Posterior cingulate gyrus (tissue), 11 donors: ENCODE measurements at places on chromosomes 1 and 21.

GRCh38 chr1:2405588-2406295 is 6.6 kb downstream of the PEX10 start:
- DNase-seq, result no peak

- DNase-seq, result no peak
These were observed 24.6 kb upstream of the CGN start for GRCh38 chr1:151486557-151486956.

DNA sequence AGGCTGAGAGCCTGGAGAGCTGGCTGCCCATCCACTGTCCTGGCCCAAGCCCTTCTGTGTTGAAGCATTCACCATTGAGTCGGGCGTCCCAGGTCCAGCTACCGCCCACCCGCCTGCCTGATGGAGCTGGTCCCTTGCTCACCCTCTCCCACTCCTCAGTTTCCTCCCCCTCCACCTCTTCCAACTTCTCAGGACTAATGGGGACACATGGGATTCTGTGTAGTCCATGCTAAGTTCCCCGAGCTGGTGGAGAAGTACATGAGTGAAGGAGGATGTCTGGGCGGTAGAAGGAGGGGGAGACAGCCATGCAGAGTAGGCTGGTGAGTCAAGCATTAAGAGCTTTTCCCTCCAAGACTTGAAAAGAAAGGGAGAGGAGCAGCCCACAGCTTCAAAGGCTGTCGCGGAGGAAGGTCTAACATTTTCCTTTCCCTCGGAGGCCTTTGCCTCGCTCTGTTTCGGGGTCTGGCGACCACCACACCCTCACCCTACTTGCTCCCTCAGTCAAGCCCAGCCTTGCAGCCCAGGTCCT is 561 bp downstream of the SLC26A9 start:
- no peak for DNase-seq

DNA sequence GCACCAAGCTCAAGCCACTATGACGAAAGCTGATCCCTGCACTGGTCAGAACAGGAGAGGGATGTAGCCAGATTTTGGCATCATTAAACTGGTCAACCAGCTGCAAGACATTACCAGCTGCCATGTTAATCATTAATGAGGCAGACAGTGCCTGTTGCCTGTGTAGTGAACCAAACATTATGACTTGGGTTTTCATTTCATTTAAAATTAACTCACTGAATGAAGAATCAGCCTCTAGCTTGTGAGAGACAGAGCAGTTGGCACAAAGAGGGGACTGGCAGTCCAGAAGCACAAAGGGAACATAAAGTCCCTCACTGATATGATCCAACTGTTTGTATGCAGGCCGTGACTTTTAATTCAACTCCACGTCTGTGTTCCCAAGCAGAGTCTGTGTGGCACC is 318.9 kb downstream of the SEC16B start:
- no peak for DNase-seq

- no peak for DNase-seq
These were observed 31.9 kb downstream of the ITSN1 start for GRCh38 chr21:33674226-33674625.

DNA sequence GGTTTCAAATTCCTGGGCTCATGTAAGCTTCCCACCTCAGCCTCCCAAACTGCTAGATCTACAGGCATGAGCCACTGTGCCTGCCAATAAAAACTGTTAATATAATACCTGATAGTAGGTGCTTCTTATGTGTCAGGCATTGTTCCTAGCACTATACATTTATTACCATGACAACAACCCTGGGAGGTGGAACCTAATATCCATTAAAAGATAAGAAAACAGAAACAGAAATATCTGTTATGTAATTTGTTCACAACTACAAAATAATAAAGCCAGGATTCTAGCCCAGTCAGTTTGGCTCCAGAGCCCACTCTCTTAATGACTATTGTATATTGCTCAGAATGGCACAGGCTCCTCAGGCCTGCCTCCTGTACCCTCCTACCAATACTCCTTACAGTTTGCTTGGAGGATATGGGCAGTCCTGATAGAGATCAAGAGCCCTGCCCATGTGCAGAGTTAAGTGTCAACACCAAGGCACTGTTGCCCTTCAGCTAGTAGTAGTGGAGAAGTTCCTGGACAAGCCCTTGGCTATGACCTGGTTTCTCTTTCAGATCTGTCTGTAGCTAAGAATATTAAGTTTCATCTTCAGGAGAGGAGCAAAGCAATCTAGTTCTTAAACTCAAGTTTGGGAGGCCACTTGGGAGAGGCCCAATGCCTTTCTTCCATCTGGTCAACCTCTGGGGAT is 22.4 kb downstream of the RPL5 start:
- no peak for DNase-seq

DNA sequence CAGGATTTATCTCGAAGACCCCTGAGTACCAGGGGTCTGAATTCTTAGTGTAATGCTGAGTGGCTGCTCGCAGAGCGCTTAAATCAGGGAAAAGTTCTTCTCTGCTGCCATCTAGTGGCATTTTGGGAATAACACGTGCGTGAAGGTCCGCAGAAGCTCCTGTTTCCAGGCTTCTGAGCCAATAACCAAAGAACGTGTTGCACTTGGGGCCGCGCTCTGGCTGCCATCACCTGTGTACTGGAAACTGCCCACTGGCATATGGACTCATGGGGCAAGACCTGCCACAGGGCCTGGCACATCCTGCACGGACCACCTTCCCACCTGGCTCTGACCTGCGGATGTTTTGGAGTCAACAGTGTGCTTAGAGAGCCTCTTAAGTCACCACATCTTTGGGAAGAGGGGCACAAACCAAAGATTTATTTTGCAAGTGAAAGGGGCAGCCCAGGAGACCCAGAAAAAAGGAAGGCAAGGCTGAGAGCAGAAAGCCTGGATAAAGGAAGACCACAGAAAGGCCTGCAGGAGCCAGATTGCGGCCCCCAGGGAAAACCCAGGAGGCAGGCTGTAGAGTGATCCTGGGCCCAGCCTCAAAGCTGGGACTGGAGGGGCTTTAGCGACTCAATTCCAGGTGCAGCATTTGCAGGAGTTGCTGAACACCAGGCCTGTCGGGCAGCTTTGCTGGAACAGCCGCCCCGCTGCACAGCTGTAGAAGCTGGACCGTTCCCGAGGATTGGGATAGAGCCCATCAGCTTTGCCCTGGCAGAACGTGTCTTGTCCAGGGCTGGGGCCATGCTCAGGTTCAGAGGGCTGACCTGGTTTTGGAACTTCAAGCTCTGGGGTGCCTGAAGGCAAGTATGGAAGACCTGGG is 13.0 kb downstream of the CHIT1 start:
- DNase-seq, result peak; percentile 90

DNA sequence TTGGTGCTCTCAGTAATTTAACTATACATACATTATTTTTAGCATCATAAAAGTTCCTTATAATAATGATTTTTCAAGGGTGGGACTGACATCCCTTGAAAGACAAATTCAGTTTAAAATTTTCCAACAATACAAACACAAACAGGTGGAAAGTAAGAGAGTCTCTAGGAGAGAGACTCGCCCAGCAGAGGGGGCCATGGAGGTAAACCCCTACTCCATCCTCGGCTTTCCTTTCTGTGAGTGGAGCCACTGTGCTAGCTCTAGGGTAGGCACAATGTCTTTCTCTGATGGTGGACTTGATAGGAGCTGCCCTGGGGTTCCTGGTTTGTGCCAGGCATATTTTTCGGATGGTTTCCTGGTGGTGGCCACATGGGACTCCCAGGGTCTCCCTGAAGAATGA is 8.3 kb downstream of the CSMD2 start:
- DNase-seq, result no peak

DNA sequence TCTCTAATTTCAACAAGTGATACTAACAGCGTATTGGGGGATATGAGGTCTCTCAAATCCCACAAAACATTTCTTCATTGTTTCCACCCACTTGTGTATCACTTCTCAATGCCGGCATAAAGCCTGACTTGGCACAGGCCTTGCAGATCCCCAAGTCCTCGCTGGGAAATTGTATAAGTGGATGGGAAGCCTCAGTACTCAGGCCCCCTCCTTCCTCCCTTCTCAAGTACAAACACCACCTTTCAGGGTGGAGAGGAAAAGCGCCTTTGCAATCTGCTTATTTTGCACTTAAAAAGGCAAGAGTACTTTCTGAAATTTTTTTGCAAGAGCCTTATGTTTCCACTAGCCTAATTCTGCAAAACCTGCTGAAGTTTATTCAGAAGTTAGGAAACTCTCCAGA is 25.8 kb upstream of the KLHDC8A start:
- peak; percentile 83 for DNase-seq

DNA sequence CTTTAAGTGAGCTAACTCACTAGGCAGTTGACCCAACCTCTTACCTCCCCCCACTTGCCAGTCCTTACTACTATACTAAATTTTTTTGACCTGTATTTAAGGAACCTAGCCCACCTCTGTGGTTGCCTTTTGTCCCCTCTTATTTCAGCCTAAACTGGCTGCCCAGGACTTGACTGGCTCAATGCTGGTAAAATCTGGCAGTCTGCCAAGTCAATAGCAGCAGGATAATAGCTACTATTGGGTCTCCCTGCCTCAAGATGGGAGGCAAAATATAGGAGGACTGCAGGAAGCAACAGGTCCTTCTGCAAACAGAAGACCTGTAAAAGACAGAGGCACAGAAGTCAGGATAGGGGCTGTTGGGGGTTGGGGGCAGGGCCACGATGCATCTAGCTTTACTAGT is 144.2 kb upstream of the POGK start:
- DNase-seq, result no peak

DNA sequence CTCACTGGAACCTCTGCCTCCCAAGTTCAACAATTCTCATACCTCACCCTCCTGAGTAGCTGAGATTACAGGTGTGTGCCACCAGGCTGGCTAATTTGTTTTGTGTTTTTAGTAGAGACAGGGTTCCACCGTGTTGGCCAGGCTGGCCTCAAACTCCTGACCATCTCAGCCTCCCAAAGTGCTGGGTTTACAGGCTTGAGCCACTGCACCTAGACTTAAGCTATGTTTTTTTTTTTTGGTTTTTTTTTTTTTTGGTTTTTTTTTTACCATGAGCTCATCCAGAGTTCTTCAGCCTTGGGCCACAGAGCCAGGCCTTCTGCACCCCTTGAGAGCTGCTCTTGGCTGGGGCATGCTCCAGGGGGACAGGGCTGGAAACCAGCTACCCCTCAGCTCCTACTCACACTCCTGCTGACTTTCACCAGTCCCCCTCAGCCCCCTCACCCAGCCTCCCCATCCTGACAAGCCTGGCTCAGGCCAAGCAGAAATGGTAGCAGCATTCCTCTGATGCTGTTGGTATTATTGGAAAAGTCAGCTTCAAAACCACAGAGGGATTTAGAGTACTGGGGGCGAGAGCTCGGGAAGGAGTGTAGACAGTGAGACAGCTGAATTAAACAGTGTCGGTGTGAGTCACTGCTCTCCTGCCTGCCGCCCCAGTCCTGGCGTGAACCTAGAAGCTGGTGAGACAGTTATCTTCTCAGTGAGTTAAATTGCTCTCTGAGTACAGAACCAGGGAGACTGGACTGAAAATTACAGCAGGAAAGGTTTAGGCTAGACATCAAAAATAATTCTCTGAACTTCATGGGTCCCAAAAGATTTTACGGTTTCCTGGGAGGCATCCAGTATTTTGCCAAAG is 63.7 kb downstream of the NAV1 start:
- peak; percentile 67 for DNase-seq

DNA sequence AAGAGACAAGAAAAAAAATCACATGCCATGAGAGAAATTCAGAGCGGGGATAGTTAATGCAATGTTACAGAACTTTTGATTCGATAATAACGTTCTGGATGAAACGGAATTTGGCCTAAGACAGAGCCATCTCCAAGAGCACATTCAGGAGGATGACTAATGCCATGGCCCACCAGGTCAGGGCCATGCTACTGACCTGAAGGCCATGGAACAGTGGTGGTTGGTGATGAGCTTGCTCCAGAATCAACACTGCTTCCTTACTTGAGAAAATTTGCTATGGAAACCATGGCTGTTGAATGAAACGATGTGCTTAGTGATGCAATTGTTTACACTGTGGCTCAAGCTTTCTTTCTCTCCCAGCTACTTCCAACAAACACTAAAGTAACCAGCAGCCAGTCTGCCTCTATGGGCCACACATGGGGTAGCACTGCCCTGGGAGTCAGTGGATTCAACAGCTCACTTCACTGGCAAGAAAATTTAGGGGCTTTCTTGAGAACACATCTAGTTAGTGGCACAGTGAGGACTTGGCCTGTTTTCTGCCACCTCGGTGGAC is 299.1 kb downstream of the PCP4 start:
- no peak for DNase-seq

DNA sequence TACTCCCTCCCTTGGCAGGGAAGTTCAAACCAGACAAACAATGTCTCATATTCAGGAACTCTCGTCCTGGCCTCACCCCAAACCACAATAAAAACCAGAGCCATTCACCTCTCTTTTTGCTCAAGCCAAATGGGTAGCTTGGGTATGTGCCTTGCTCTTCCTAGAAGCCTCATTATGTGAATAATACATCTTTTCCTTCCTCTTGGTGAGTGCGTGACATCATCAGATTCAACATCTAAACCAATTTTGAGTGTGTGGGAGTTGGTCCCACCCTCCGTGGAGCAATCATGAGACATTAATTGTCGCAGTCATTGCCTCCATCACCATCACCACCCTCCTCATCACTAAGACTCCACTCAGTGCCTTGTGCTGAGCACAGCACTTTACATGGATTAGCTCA is 482.9 kb downstream of the PTPRU start:
- DNase-seq, result no peak

GRCh38 chr1:50949286-50949982 is 10.6 kb downstream of the FAF1 start:
- DNase-seq, result no peak

GRCh38 chr21:29939924-29940275 is at the start of gene GRIK1:
Gene GRIK1, minus strand, starts transcription at chr21:29939996.
- no peak for DNase-seq

- no peak for DNase-seq
These were observed 163.9 kb downstream of the AKT3 start for GRCh38 chr1:243686159-243686558.

DNA sequence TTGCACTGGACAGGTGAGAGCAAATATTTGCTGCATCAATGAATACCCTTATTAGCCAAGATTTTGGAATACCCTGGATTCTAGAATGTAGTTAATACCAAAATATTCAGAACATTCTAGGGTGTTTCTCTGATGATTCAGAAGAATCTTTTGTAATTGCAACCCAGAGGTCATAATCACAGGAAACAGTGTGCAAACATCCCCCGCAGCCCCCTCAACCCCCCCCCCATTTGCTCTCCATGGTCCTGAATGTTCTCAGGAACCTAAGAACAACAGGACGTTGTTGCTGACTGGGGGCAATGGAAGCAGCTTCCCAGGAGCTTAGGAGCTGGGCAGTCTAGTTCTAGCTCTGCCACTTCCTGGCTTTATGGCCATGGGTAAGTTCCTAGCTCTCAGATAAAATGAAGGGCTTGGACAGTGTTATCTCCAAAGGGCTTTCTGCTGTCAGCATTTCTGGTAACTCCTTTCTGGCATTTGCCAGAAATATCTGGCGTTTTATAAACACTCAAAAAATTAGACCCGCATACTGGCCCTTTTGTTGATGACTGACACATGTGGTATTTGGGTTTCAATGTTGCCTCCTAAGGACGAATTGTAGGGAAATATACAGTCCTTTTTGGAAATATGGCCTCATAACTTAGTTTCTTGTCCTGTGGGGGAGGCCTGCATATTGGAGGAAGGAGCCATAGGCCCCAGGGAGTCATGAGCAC is 178.6 kb downstream of the RRAGC start:
- no peak for DNase-seq
